ENCODE measurements at places on chromosomes 16 and 17.
A peak's percentile ranks its signal among the peaks of the same experiment; 100 is the strongest.

DNA sequence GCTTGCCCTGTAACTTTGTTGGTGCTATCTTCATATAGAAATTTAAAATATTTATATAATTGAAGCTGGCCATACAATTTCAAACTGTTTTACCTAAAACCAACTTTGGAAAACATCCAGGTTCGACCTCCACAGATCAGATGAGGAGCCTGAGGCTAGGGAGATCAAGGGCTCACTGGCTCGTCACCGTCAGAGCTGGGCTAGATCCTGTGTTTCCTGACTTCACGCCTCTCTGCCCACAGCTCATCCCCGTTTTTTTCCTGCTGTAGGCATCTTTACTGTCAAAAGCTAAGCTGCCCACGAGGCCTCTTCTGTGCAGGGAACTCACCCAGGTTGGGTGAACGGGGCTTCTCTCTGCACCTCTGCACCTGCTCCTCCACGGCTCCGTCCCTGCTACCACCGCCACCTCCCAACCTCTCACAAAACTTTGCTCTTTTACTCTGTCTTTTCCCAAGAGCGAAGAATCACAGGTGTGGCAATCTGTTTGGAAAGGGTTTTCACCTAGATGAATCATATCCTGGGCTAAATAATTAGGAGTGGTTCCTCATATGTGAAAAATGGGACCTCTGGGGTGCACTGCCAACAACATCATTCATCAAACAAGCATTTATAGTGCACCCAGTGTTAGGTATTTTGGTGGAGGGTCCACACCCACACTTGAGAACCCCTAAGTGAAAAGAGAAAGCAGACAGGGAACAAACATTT lies 24.8 kb upstream of the KDM6B start:
- DNase-seq: no peak

GRCh38 chr16:47503936-47504335 lies 42.8 kb downstream of the PHKB start:
- no peak for DNase-seq

- no peak for DNase-seq
These were observed 1.9 kb downstream of the TSEN54 start for GRCh38 chr17:75518201-75518600.

GRCh38 chr17:29524692-29525091 lies 42.1 kb downstream of the ABHD15 start:
- DNase-seq: no peak

DNA sequence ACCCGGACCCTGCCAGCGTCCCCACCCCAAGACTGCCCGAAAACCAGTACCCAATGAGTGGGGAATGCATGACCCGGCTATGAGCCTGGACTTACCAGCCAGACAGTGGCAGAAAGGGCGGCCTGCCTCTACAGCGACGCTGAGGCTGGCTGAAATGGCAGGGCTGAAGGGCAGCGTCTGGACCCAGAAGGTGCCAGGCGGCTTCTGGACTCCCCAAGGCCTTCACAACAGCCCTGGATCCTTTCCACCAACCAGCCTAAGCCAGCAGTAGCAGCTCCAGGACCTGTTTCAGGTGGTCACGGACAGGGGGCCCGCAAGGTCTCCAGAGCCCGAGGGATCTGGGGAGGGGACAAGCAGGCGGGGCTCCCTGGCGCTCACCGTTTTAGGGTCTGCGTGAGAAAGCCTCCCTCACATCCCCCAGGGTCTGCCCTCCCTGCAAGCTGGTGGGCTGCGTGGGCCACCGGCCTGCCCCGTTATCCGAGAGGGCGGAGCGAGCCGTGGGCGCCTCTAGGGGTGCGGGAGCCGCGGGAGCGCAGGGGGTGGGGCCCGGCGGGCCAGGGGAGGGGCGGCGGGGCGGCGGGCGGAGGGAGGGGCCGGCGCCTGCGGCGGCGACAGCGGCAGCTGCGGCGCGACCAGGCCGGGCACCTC lies at the start of gene RIPOR1:
RIPOR1 (plus strand) TSS at position 608 of the 648 bp plus-strand sequence. CDS start 9,618 bp downstream, outside the sequence.
- DNase-seq: peak; percentile 76

GRCh38 chr16:31382485-31383161 lies 10.5 kb upstream of the ITGAD start:
- no peak for DNase-seq

DNA sequence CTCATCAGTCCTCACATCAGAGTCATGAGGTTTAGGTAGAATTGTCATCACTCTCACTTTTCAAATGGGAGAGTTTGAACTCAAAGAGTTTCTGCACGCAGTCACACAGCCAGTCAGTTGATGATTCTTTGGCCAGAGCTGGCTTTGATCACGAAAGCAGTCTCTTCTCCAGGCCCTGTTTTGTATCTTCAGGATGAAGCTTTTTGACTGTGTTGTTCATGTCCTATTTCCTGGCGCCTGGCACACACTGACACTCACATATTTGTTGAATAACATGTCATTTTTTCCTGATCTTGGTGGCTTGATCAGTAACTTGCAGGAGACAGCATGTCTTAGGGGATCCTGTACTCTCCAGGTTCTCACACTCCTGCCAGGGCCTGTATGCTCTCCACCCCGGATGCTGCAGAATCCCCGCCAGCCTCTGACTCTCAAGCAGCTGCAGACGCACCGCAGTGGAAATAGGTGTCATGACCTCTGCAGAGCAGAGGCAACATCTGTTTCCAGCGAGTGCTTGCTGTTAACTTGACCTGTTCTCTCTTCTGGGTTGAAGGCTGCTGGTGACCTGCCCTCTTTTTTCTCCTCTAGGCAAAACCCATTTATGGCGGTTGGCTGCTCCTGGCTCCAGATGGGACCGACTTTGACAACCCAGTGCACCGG lies 33.0 kb downstream of the MPRIP start:
- no peak for DNase-seq

- no peak for DNase-seq
These were observed 139.8 kb downstream of the KATNIP start for GRCh38 chr16:27689711-27690110.

GRCh38 chr17:15263206-15263579 lies 1.9 kb downstream of the PMP22 start:
- DNase-seq: no peak

DNA sequence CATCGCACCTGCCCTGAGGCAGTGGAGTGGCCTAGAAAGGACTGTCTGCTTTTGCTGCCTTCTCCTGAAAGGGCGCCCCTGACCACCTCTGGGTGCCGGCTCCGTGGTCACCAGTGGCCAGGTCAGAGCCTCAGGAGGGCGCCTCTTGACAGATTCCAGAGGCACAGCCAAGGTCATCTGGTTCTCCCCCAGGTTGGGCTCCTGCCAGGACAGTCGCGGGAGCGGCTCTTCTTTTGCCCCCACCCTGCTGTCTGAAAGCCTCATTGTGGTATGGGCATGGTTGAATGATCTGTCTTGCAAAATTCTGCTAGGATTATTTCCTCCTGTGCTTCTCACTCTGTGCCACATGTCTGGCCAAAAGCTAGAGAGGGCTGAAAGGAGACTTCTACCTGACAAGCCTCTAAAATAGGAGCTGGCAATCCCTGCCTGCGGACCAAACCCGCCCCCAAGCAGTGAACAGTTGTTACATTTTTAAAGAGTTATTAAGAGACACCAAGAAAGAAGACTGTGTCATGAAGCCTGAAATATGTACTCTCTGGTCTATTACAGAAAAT lies 82.8 kb downstream of the SNX29 start:
- no peak for DNase-seq

- DNase-seq: peak; percentile 62
These were observed 3.7 kb upstream of the CNP start for GRCh38 chr17:41962768-41963434.

GRCh38 chr16:84948851-84949610 lies 62.3 kb downstream of the ZDHHC7 start:
- no peak for DNase-seq

DNA sequence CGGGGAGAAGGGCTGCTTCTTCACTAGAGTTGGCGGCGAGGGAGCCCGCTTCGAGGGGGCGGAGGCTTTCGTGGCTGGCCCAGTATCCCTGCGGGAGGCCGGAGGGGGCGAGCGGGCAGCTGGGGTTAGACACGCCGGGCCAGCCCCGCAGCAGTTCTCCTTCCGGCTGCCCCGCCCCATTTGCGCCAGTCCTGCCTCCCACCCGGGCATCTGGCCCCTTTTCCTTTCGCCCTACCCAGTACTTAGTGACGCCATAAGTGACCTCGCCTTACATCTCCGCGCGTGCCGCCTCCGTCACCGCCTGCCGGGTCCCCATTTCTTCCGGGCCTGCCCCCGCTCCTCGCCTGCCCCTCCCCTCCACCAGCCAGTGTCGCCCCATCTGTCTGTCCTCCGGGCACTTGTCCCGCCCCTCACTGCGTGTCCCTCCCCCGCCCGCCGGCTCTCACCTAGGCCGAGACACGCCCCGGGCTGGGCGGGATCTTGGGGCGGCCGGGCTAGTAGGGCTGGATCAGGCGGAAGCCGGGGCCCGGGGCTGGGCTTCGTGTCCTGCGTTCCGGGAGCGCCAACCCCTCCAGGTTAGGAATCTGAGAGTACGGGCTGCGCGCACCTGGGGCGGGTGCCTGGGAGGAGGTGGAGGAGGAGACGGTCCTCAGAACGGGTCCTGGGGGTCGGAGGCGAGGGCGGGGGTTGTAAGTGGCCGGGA lies 14.3 kb downstream of the SPATA32 start:
- DNase-seq: peak; percentile 84

DNA sequence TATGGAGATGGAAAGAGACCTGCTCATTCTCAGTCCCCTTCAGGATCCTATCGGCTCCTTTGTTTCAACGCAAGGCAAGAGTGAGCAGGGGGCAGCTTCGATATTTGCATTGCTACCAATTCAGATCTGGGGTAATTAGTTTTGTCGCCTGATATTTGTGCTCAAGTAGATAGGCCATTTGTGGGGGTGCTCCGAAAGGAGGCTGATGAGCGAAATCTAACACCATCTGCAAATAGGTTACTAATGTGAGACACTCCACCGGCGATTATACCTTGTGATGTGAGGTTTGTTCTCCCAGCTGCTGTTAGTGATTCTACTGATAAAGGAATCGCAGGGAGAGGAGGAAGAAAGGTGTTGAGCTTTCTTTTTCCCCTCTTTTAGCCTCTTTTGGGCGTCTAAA lies 31.5 kb downstream of the WSCD1 start:
- no peak for DNase-seq

- DNase-seq: no peak
These were observed 150.1 kb upstream of the CDH11 start for GRCh38 chr16:65271996-65272395.

GRCh38 chr16:73610605-73611156 lies 562.8 kb upstream of the ZFHX3 start:
- no peak for DNase-seq

GRCh38 chr16:54421220-54421619 lies 134.6 kb upstream of the IRX3 start:
- DNase-seq: no peak

GRCh38 chr17:74819801-74820436 lies 39.8 kb downstream of the GRIN2C start:
- peak; percentile 67 for DNase-seq

DNA sequence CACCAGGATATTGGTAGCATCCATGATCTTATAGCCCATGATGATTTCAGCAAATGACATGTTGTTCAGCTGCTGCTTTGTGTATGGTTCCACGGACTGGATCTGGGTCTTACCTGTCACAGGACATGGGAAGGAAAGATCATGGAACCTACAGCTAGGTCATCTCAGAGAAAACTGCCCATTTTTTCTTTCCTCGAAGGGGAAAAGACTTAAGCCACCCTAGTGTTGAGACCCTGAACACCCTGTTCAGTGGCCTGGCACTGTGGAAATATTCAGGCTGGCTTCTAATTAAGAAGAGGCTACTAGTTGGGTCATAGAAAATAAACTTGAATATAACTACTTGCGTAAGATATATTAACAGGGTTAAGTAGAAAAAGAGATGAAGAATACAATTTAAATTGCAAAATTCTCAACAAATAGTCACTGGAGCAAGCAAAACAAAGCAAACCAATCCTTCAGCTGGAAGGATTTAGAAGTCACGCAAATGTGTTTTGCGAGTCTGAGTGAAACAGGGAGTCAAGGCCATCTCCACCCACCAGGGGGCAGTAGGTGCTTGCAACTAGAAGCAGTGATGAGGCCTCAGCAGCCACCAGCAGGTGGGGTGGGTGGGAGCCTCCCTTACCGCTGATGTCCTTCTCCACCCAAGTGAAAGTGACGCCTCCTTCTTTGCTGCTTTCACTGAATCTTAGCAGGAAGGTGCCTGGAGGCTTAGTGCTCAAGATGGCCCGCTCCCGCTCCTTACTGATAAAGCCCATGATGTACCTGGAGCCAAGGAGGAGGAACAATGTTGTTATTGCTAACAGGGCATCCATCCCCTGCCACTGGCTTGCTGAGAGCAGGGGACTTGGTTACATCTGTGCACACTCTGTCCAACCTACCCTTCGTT lies 34.3 kb downstream of the STAT5A start:
- peak; percentile 67 for DNase-seq

DNA sequence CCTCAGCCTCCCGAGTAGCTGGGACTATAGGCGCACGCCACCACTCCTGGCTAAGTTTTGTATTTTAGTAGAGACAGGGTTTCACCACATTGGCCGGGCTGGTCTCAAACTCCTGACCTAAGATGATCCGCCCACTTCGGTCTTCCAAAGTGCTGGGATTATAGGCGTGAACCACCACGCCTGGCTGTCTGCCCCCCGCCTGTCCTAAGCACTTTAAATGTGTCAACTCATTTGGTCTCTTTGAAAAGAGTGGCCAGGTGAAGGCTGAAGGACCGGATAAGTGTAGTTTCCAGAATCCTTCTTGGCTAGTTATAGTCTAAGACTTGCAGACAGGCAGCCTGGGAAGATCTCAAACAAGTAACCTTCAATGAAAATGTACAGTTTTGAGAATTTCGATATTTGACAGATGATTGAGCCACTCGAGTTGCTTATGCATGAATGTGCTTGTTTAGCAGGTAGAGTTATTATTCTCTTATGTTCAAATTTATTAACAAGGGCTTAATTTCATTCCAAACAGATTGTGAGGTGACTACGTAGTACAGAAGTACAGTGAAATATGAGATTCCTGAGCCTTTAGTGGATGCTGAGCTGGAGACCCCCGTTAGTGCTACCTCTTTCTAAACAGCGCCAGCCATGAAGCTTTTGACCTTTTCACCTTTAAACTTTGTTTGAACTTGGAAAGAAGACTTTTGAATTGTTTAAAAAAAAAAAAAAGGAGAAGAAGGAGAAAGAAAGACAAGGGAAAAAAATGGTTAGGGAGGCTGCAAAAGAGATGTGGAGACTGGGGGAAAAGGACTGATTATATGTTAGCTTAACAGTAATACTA lies 164.4 kb upstream of the TBX2 start:
- DNase-seq: no peak

DNA sequence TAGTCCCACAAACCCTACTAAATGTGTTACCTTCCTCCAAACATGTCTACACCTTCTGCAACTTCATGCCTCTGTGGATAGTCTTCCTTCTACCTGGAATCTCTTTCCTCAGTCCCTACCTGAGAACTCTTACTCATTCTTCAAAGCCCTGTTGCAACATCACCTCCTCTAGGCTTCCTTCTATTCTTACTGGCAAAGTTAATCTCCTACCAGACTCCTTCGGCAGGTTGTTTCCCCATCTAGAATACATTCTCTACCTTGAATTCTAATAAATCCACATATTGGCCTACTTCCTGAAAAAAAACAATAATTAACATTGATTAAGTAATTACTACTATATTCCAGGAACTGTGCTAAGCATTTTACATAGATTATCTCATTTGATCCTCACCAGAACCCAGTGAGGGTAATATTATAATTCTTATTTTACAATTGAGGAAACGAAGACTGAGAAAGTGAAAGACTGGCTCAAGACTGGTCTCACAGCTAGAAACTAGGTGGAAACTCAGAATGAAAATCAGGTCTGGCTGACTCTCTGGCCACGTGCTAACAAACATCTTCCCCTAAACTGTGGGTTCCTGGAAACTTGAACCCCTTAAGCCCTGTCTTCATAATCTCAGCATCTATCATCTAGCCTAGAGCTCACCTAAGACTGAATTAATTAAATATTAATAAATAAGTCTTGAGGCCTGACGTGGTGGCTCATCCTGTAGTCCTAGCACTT lies 4.6 kb upstream of the STAT3 start:
- no peak for DNase-seq

GRCh38 chr17:78168903-78169793 lies 767 bp downstream of the SYNGR2 start:
- DNase-seq: peak; percentile 56
